ENCODE measurements at places on chromosomes 12 and 14.

DNA sequence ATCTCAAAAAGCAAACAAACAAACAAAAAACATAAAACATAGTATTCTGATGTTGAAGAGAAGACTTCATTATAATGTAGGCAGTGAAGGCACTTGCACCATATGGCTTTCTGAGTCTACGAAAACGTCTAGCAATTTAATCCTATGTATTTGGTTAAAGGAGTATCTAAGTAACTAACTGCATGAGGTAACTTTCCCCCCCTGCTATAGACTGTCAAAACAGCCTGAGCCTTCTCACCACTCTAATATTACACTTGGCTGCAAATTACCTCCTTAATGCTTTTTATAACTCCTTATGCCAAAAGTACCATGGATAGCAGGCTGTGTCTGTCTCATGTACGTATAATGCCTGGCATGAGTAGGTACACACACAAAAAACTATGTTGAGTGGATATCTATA, 607.6 kb upstream of the FLRT2 start:
- no peak for DNase-seq

GRCh38 chr12:22231836-22232235, 102.7 kb downstream of the ST8SIA1 start:
- DNase-seq: no peak

- peak; percentile 11 for DNase-seq
Observed at GRCh38 chr14:25121337-25122129, 71.6 kb upstream of the STXBP6 start.

- DNase-seq: no peak
Observed at GRCh38 chr12:108321688-108322087, 17.4 kb downstream of the CMKLR1 start.

GRCh38 chr12:118376089-118377020, at the start of gene SUDS3:
SUDS3 (plus strand) TSS chr12:118376555; CDS start chr12:118376692, 137 bp downstream.
- peak; percentile 91 for DNase-seq

GRCh38 chr14:32633224-32633859, 304.2 kb downstream of the AKAP6 start:
- no peak for DNase-seq

- DNase-seq: peak; percentile 55
Observed at GRCh38 chr14:58138714-58139482, 13.1 kb downstream of the ARMH4 start.

- DNase-seq: no peak
Observed at GRCh38 chr12:23950210-23950774, 822 bp upstream of the SOX5 start.

GRCh38 chr12:122097927-122098756, 19.6 kb downstream of the MLXIP start:
- peak; percentile 97 for DNase-seq

- DNase-seq: no peak
Observed at GRCh38 chr12:19166387-19166786, 36.9 kb downstream of the PLEKHA5 start.

GRCh38 chr12:94305130-94305957, 154.3 kb downstream of the CEP83 start:
- DNase-seq: no peak

- peak; percentile 5 for DNase-seq
Observed at GRCh38 chr12:107492393-107493134, 193.0 kb upstream of the PWP1 start.

DNA sequence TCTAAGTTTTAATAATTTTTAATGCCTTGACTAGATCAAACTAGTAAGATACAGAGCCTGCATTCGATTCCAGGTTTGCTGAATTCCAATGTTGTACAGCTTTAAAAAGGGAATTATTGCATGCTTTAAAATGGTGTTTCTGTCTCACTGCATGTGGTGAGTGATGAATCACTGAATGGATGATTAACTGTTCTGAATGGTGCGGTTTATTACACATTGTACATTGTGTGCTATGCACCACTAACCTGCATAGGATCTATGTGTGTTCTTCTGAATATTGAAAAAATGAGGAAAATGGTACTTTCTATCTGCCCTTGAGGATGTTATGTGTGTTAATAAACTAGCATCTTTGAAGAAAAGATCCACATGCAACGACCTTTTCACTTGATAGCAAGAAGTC, 231.7 kb downstream of the NRXN3 start:
- DNase-seq: no peak

- no peak for DNase-seq
Observed at GRCh38 chr12:42585154-42585840, 4.2 kb downstream of the PRICKLE1 start.

DNA sequence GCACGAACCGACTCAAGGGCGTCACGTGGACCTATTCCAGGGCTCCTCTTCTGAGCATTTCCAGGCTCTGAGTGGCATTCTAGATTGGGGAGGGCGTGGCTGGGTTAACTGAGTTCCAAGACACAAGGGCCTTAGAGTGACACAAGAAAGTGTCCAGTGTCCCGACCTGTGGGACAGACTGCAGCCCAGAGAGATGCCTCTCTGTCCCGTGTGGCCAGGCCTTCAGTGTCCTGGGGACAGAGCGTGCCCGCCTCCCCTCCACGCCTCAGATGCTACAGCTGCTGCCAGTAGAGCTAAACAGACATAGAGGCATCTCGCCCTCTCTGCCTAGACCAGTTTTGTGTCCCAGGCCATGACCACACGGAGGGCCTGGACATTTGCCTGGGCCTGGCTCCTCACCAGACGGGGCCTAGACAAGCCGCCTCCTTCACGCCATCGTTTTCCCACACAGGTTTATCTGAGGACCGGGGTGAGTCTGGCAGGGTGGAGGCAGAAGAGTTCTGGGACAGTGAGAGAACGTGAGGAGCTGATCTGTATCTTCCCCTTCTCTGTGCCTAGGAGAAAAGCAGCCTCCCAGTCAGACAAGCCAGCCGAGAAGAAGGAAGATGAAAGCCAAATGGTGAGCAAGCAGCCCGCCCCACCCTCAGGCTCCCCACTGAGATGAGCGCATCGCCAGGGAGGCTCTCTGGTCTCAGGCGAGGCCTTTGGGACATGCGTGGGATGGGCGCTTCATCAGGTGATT, 27.1 kb downstream of the DEGS2 start:
- DNase-seq: peak; percentile 57

DNA sequence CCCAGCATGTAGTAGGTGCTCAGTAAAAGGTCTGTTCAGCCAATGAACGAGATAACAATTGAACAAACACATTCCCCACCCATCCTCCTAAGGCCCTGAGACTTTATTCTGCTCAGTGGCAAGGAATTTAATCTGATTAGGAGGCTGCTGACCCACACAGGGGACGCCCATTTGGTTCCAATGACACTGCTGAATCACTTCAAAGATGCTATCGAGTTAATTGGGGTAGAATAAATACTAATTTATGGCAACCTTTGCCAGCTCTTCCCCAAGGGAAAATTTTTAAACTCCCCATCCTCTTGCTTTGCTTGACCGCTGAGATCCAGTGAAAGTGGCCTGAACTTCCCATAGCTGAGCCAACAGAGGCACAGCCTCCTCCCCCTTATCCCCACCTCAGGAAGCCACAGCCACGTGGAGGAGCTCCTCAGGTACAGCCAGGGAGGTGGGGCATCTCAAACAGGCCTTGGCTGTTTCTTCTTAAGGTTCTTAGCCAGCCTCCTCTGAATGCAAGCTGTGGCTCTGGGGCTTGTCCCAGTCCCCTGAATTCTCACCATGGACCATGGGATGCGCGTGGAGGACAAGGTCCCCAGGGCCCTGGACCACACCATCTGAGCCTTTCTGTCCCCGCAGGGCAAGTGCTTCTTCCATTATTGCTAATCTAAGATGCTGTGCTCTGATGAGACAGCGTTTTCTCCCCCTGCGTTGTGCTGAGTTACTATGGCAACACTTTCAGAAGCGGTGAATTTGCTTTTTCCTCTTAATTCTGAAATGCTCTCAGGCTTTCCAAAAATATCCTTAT, 26.7 kb downstream of the C14orf132 start:
- DNase-seq: no peak

GRCh38 chr14:64265222-64265621, 28.9 kb downstream of the ESR2 start:
- DNase-seq: no peak

GRCh38 chr12:53866727-53867126, 71.9 kb upstream of the HOXC13 start:
- DNase-seq: no peak

GRCh38 chr12:59700153-59700450, 104.3 kb downstream of the SLC16A7 start:
- no peak for DNase-seq

DNA sequence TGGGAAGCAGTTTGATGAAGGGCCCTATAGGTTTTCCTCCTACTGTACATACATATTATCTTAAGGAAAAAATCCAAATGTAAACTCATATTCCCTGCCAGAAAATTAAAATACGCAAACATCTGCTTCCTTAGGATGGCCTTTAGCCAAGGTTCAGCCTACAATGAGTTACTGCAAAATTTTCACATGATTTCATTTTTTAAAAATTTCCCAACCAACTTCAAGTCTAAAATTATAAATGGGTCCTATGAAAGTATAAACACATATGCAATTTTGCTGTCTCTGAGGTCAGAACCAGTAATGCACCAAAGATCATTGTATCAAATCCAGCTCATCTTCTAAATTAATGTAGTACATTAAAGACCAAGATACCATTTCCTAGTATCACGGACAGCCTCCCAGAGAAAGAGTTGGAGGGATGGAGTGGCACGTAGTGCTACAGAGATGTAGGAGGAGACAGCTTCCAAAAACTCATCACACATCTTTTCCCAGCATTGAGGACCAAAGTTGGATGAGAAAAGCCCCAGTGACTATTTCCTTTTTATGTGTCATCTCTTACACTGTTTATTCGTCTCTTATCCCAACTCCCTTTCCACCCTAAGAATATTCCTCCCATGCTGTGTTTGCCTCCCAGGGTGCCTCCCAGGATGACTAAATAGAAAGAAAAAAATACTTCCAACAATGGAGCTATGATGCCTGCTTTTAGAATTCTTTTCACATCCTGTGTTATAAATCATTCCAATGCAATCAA, 92.3 kb upstream of the SLCO1C1 start:
- no peak for DNase-seq

- no peak for DNase-seq
Observed at GRCh38 chr12:26871985-26872384, 39.0 kb upstream of the ITPR2 start.

- no peak for DNase-seq
Observed at GRCh38 chr14:89171168-89171567, 245.9 kb downstream of the FOXN3 start.

GRCh38 chr14:44529026-44529425, 21.9 kb upstream of the FSCB start:
- no peak for DNase-seq

DNA sequence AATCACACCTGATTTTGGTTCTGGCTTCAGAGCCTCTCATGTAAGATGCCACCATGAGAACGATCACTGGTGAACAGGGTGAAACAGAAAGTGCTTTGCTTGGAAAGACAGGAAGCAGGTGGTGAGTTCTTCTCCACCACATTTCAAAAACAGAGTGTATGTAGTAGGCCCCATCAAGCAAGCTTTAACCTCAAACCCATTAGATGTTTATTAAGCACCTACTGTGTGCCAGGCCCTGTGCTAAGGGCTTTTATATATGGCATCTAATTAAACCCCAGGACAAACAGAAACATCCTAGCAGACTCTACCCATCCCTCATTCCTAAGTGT, 47.8 kb upstream of the MED13L start:
- DNase-seq: peak; percentile 40

DNA sequence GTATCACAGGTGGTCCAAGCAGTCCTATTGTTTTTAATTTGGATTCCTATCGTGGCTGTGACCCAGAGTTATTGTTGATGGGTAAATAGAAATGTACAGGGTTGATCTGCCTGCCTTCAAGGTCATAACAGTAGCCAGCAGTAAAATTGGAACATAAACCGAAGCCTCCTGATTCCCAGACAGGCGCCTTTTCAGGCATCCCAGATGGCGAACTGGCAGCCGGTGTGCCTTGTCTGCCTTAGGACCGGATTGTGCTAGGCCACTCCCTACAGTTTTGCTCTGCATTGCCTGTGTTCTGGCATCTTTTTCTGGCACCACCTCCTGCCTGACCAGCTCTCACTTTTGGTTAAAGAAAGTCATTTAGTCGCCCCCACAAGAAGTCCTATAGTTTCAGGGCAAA, 22.2 kb downstream of the TMEM117 start:
- DNase-seq: no peak

DNA sequence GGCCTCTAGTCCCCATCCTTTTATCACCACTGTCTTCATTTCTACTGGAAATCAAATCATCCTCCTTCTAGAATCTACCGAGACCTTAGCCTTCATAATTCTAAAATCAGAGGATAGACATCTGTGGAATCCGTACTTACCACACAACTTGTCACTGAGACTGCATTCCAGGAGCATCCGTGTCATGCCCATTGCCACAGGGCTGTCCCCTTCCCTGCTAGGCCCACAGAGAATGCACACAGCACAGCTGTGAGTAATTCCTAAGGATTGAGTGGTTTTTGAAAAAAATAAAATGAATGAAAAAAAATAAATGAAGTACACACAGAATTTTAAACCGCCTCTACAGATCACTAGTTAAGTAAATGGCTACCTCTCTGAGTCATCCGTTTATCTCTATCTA, 21.0 kb upstream of the MAGOHB start:
- DNase-seq: no peak

GRCh38 chr12:50715174-50715573, 48.7 kb upstream of the ATF1 start:
- no peak for DNase-seq

DNA sequence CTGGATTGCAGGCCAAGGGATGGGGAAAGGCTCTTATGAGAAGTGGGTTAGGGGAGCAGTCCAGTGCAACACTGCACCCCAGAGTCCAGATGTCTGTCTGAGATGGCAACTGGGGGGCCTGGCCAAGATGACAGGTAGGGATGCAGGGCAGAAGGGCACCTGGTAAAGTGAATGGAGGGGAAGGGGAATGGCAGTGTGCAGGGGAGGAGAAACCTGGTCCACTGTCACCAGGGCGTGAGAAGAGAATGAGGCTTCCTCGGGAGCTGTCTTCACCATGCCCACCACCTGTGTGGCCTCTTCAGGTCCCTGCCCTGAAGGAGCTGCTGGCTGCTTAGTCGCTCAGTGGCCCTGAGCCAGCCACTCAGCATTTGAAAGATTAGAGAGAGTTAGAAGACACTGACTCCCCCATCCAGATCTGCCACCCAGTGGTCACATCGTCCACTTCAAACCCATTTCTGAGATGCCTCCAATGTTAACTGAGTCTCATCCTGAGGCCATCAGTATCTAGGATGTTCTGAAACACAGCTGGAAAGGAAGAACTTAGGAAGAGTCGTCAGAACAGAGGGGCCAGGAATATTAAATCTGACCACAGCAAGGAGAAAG, 57.3 kb downstream of the PLEKHG3 start:
- peak; percentile 51 for DNase-seq

GRCh38 chr14:71467361-71467811, 464.8 kb upstream of the RGS6 start:
- DNase-seq: no peak
